ENCODE measurements at places on chromosomes 6 and 20.

DNA sequence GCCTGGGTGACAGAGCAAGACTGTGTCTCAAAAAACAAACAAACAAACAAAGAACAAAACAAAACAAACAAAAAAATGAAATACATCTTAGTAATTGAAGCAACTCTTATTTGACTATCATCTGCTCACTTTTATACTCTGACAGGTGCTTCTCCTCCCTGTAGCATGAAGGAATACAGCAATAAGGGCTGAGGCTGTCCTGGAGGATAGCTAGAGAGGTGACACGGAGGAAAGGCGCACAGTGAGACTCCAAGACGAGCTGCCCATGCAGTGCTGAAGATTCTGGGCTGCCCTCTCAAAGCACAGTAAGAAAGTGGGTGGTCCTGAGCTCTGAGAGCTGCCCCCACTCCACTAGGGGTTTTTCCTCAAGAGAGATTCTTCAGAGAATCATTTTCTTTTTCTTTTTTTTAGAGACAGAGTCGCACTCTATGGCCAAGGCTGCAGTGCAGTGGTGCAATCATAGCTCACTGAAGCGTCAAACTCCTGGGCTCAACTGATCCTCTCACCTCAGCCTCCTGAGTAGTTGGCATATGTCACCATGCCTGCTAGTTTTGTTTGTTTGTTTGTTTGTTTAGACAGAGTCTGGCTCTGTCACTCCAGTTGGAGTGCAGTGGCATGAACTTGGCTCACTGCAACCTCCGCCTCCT lies 50.0 kb downstream of the OSTM1 start:
- no peak overlapping the region for H3K4me3 ChIP-seq
- no peaks in the 10 kb centered on the region for H3K36me3 ChIP-seq
- DNase-seq, result no peak
- no peak overlapping the region for H3K27ac ChIP-seq
- H3K4me1 ChIP-seq, result no peaks in the 10 kb centered on the region
- no peaks in the 10 kb centered on the region for H3K27me3 ChIP-seq

DNA sequence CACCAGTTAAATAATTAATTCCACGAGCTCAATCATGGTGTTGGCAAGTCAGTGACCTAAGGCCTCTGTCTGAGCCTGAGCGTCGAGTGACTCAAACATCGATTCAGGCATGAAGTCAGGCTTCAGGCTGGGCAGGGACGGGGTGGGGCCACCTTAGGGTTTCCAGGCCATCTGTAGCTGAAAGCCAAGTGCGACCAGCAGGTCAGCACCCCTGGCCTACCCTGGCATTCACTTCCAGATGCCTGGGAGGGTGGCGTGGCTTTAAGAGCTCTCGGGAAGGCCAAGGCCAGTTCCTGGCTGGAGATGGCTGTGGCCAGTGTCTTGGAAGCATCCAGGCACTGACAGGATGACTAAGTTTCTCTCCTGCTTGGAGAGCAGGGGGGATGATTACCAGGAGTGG lies 113.4 kb downstream of the DACT2 start:
- H3K4me3 ChIP-seq, result no peak overlapping the region
- H3K27ac ChIP-seq, result no peak overlapping the region
- DNase-seq, result no peak
- no peaks in the 10 kb centered on the region for H3K36me3 ChIP-seq
- H3K27me3 ChIP-seq, result no peaks in the 10 kb centered on the region

DNA sequence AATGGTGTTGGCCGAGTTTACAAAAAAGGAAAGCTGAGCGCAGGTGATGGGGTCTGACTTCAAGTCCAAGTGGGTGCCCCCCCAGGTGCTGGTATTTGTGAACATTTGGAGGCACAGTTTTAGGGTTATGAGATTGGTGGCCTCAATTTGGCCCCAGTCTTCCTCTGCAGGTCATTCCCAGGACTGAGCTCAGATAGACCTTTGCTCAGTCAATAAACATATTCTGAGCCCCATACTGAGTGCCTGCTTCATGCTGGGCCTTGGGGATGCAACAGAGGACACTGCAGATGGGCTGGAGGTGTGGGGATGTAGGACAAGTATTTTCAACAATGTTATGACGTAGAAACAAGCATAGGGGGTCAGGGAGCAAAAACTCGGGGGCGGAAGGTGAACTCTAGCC lies 33.5 kb downstream of the TGM3 start:
- no peaks in the 10 kb centered on the region for H3K36me3 ChIP-seq
- no peaks in the 10 kb centered on the region for H3K27me3 ChIP-seq
- H3K27ac ChIP-seq, result no peak overlapping the region
- no peak overlapping the region for H3K4me3 ChIP-seq

DNA sequence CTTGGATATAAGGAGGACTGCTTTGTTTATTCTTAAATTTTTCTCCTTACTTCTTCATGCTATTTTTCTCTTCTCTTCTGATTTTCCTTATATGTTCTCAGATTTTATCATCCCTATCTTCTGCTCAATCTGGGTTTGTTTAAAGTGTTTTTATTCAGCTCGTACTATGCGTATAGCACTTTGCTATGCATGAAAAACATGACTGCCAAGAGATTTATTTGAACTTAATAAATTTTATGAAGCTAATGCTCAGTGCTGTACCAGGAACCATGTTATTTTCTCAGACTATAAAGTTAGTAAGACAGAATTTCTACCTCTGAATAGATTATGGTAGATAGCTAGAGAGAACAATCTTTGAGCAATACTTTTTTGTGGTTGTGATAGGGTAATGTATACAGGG lies 305.9 kb downstream of the LAMA2 start:
- no peaks in the 10 kb centered on the region for H3K36me3 ChIP-seq
- no peaks in the 10 kb centered on the region for H3K27me3 ChIP-seq
- H3K4me3 ChIP-seq, result no peak overlapping the region
- DNase-seq, result no peak
- H3K27ac ChIP-seq, result no peak overlapping the region
- H3K4me1 ChIP-seq, result no peaks in the 10 kb centered on the region

DNA sequence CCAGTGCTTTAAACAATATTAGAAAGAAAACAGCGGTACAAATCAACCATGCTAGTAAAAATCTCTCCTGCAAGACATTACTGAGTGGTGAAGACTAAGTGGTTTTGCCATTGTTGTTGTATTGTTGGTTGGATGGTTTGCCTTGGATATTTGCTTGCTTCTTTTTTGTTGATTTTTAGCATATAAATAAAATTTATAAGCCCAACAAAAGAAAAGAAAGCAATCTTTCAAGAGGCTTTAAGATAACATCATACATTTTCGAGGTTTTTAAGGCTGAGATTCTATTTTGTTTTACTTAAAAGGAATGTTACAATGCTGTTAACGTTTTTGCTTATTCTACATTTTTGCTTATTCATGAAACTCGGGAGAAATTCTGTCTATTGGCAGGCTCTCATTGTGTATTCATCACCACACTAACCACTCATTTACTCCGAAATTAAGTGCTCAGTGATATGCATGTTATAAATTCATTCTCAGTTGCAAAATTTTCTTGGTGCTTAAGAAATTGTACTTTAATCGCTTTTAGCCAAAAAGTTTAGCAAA lies 139.1 kb downstream of the LAMA2 start:
- DNase-seq, result no peak
- H3K4me3 ChIP-seq, result no peak overlapping the region
- H3K27ac ChIP-seq, result no peak overlapping the region
- H3K36me3 ChIP-seq, result peaks cover 3% of the 10 kb centered on the region
- H3K27me3 ChIP-seq, result no peaks in the 10 kb centered on the region
- no peaks in the 10 kb centered on the region for H3K4me1 ChIP-seq

DNA sequence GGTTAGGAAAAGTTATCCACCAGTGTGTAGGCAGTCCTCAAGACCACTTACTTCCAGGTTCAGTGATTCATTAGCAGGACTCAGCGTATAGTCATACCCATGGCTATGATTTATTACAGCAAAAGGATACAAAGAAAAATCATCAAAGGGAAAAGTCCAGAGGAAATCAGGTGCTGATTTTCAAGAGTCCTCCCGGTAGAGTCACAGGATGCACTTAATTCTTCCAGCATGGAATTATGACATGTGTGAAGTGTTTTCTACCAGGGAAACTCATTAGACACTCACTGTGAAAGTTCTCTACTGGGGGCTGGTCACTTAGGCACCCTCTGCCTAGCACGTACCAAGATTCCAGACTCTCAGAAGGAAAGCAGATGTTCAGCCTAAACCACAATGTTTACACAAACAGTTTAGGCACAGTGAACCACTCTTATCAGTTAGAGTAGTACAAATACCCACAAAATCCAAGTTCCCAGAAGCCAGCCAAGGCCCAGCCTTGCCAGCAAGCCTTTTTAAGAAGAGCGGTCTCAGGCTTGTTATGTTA lies 10.2 kb downstream of the WFDC3 start:
- DNase-seq, result no peak
- H3K27me3 ChIP-seq, result no peaks in the 10 kb centered on the region
- no peak overlapping the region for H3K4me3 ChIP-seq
- H3K4me1 ChIP-seq, result no peaks in the 10 kb centered on the region
- H3K36me3 ChIP-seq, result no peaks in the 10 kb centered on the region

- H3K27me3 ChIP-seq, result no peaks in the 10 kb centered on the region
- no peak overlapping the region for H3K4me3 ChIP-seq
- H3K36me3 ChIP-seq, result no peaks in the 10 kb centered on the region
- DNase-seq, result no peak
Observed at GRCh38 chr6:13098793-13099570, 229.4 kb downstream of the TBC1D7 start.

GRCh38 chr20:11511821-11512220 lies 405.9 kb upstream of the BTBD3 start:
- DNase-seq, result no peak
- no peak overlapping the region for H3K27ac ChIP-seq
- no peak overlapping the region for H3K4me3 ChIP-seq
- no peaks in the 10 kb centered on the region for H3K36me3 ChIP-seq
- no peaks in the 10 kb centered on the region for H3K4me1 ChIP-seq

GRCh38 chr6:39493174-39493573 lies 170.7 kb upstream of the KCNK16 start:
- DNase-seq, result no peak
- no peak overlapping the region for H3K27ac ChIP-seq
- H3K4me3 ChIP-seq, result no peak overlapping the region
- no peaks in the 10 kb centered on the region for H3K4me1 ChIP-seq
- no peaks in the 10 kb centered on the region for H3K27me3 ChIP-seq
- H3K36me3 ChIP-seq, result no peaks in the 10 kb centered on the region

- no peaks in the 10 kb centered on the region for H3K4me1 ChIP-seq
- DNase-seq, result no peak
- H3K4me3 ChIP-seq, result no peak overlapping the region
- no peaks in the 10 kb centered on the region for H3K36me3 ChIP-seq
Observed at GRCh38 chr6:91580635-91581034, 993.8 kb upstream of the MAP3K7 start.

- no peaks in the 10 kb centered on the region for H3K36me3 ChIP-seq
- H3K27me3 ChIP-seq, result no peaks in the 10 kb centered on the region
- H3K4me3 ChIP-seq, result no peak overlapping the region
- no peak for DNase-seq
Observed at GRCh38 chr6:63307581-63308246, 12.1 kb downstream of the LGSN start.

DNA sequence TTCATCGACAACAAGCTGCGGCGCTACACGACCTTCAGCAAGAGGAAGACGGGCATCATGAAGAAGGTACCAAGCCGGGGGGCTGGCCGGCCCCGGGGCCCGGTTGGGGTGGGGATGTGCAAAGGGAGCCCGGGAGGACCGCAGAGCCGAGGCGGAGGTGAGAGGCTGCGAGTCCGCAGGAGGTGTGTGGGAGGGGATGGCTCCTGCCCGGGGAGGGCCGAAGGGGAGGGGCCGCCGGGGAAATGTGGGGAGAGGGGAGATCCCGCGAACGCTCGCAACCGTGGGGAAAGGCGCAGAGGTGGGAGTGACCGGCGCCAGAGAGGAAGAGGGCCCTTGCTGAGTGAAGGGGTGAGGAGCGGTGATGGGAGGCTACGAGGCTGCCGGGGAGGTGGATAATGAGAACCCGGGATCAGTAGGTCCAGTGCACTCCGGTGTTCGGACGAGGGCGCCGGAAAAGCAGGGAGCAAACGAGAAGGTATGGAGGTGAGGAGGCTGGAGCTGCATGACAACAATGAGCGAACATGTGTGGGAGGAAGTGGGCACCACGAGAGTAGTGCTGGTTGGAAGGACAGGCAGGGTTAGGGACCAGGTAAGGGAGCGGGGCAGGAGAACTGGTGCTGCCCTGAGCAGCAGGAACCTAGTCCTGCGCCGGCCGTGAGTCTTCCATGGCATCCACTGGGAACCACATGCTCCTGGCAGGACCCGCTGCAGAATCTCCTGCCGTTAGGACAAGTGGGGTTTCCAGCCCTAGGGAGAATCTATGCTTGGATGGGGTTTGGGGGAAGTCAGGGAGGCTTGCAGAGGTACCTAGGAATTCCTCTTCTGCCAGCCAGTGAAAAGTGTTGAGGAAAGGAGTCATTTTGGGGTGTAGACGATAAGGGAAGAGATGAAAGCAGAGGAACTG lies 1.3 kb downstream of the SRF start:
- peak overlapping the region; percentile 98 for H3K27ac ChIP-seq
- H3K27me3 ChIP-seq, result no peaks in the 10 kb centered on the region
- no peaks in the 10 kb centered on the region for H3K4me1 ChIP-seq
- H3K4me3 ChIP-seq, result peak overlapping the region; percentile 97
- peaks cover 17% of the 10 kb centered on the region for H3K36me3 ChIP-seq
